ENCODE measurements at places on chromosomes 5 and 9.

DNA sequence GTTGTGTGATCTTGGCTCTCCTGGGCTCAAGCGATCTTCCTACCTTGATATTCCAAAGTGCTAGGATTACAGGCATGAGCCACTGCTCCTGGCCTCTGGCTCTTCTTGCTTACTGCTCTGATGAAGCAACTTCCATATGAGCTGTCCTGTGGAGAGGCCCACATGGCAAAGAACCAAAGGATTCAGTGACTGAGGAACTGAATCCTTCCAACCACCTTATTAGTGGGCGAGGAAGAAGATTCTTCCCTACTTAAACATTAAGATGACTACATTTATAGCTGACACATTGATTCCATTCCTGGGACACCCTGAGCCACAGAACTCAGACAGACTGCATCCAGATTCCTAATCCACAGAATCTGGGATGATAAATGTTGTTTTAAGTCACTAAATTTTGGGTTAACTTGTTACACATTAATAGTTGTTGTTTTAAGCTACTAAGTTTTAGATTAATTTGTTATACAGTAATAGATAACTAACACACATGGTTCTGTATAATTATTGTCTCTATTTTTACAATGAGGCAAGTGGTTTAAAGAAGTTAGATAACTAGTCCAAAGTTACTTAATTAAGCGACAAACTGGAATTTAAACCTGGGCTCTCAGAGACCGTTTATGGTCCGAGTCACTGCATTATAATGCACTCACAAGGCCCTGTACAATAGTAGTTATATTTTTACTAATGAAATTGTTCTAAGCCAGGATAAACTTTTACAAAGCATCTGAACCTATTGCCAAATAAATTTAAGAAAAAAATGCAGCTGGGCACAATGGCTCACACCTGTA, 16.7 kb upstream of the SLCO4C1 start:
- DNase-seq = no peak

- DNase-seq = no peak
These were observed 71.4 kb downstream of the SLF1 start for GRCh38 chr5:94689908-94690307.

DNA sequence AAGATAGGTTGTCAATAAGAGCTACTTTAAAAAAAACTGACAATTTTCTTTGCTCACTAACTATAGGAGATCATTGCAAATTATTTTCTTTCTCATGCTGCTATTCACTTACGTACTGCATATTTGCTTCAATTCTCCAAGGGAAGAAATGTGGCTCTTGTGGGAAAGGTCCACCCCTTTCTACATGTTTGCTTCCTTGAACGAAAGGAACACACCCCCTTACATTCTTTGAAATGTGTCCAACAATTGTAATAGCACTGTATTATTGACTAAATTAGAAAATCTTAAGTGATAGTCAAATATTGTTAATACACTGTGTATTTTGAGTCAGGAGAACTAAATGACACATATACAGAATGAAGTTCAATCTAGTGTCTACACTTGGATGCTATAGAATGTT, 5.2 kb downstream of the MEF2C start:
- no peak for DNase-seq

DNA sequence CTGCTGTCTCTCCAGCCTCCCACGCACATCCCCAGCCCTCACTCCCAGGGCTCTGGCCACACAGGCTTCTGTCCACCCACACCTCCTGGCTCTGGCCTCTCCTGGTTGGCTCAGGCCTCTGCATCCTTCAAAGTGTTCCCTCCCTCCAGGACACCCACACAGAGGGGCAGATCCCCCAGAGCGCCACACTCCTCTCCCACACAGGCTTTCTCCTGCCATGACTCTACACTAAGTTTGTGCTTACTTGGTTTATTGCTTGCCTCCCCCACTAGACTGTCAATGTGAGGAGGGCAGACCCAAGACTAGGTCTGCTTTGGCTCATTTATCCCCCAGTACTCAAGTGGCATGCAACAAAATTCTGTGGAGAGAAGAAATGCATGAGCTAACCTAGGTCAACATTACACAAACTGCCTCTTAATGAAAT, 67.0 kb upstream of the SPOCK1 start:
- DNase-seq = no peak

GRCh38 chr5:150289551-150290390, at the start of gene CAMK2A:
Gene CAMK2A, minus strand, starts transcription at chr5:150289773. Its CDS starts 148 bp downstream, at chr5:150289625.
- DNase-seq = no peak

DNA sequence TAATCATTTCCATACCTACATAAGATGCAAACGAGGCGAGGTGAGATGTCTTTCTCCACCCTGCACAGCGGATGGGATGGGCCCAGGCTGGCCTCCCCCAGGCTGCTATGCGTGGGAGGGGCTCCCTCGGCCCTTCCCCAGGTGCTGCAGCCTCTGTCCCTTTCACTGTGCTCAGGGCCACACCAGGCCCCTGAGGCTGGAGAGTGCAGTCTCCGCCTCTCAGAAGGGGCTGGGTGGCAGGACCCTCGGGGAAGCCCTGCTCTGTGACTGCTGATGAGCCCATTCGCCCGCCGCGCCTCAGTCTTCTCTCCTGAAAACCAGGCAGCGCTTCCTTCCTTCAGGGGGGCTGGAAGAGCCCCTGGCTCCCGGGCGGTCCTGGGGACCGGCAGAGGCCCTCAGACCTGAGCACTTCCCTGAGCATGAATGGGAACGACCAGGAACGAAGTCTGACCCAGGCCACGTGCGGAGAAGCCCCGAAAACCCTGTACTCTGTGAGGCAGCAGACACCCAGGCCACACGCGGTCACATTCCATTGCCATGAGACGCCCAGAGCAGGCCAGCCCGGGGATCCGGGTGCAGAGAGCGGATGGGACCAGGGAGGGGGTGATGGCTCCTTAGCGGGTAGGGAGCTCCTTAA, 21.9 kb upstream of the NOTCH1 start:
- no peak for DNase-seq

DNA sequence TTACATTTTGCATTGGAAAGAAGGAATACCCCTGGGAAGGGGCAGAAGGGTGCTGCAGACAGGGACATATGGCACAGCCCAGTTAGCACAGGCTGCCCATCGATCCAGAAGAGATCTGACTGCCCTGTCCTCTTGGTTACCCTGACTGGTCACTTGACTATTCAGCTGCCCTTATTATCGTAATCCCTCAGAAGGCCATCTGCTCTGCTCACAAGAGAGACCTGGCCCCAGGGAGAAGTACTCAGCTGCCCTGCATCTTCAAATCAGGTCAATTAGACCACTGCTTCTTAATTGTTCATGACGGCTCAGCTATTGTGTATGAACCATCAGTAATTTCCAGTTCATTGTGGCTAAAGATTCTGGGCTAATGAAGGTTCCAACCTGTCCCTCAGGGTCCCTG, 345.0 kb downstream of the TLE1 start:
- no peak for DNase-seq

DNA sequence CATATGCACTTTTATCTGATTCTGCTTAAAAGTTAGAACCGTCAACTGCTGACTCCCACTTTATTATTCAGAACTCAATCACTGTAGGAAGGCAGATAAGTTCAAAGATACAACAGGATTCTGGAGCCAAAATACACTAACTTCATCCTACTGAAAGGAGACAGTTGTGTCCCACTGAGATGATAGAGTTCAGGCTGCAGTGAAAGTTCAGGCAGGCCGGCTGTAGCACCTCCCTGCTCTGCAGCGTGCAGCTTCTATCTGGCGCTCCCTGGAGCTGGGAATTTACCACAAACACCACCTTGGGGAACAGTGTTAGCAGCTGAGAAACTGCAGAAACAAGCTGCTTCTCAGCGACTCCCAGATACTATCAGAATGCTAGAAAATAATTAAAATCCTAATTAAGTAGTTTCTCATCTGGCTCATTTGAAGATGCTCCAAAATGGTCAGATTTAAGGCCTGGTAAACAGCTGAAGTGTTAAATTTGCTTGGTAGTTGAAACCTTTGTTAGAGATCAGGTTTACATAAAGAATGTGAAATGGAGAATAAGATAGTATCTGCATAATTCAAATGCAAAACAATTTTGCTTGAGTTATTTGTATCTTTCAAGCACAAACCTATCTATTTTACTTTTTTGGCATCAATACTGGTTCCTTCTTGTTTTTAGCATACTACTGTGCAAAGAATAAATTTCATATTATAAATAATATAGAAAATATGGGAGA, 52.3 kb upstream of the CNTLN start:
- no peak for DNase-seq

- DNase-seq = no peak
These were observed 109.3 kb downstream of the DAPK1 start for GRCh38 chr9:87606841-87607521.

- DNase-seq = no peak
These were observed 144.2 kb upstream of the RAI14 start for GRCh38 chr5:34511915-34512314.

DNA sequence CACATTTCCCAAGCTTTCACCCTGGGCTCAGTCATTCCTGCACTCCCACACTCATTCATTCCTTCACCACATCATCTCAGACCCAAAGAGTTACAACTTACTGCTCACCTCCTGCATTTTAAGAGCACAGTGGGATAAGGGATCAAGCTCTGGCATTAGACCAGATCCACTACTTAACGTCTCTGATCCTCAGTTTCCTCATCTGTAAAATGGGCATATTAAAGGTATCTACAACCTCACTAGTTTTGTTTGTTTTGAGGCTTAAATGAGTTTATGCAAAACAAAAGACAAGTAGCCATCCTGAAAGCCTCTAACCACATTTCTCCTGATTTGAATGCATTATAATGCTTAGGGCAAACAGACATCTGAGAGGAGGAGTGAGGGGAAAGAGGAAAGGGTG, 77.6 kb downstream of the KLHL3 start:
- no peak for DNase-seq

DNA sequence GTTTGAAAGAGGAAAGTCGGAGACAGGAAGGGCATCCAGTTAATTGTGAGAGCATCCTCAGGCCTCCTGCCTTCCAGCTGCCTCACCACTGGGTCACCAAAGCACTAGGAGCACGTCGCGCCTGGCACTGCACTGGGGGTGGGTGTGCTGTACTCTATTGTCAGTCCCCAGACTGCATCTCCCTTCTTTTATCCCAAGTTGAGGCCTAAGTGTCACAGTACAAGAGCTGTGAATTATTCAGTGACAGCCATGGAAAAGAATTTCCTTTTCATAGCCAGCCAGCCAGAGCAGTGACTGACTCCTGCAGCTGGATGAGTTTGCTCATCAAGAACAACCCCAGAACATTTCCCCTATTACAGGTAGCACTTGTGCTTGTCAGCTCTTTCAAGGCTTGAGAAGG, 16.3 kb downstream of the CLTA start:
- DNase-seq = no peak

DNA sequence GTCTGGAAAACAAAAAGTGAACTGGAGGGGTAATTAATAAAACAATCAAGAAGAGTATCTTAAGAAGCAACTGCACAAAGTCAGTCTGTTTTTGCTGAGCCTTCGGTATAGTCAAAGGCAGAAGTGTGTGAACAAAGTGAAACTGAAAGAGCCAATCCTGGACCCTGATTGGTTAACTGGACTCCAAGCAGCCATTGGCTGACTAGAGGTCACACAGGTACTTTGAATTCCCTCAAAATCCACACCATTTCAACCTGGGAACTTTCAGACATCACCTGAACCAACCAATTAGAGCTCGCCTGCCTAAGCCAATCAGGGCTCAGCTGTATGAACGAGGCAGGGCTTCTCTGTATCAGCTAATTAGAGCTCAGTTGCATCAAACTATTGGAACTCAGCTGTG, 286.7 kb downstream of the TLE4 start:
- peak; percentile 49 for DNase-seq

DNA sequence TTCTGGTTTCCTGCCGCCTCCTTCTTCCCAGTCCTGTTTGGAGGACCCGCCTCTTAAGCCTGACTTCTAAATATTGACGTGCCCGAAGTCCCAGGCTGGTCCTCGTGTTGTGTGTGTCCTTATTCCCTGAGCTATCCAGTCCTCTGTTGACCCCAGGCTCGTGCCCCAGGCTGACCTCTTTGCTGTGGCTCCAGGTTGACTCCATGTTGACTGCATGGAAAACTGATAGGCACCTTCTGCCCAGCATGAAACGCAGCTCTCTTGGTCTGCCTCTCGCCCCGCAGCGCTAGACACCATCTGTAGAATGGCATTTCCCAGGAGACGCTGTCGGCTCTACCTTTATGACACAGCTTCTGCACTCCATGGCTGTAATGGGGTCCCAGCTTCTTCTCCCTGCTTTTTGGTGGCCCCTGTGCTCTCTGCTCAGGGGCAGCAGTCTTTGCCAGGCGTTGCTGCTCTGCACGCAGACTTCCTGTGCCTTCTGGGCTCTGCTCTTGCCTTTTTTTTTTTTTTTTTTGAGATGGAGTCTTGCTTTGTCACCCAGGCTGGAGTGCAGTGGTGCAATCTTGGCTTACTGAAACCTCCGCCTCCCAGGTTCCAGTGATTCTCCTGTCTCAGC, 28.4 kb downstream of the EHMT1 start:
- peak; percentile 46 for DNase-seq

DNA sequence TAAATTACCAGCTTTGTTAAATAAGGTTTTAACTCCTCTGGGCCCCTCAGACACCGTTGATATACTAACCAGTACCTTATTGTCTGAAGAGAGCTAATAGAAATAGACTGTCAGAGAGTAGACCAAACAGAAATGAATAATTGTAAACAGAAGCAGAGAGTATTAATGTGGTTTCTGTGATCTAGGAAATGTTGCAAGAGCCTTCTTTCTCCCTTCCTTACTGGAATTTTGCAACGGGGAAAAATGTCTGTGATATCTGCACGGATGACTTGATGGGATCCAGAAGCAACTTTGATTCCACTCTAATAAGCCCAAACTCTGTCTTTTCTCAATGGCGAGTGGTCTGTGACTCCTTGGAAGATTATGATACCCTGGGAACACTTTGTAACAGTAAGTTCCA, 5.1 kb downstream of the TYRP1 start:
- no peak for DNase-seq

DNA sequence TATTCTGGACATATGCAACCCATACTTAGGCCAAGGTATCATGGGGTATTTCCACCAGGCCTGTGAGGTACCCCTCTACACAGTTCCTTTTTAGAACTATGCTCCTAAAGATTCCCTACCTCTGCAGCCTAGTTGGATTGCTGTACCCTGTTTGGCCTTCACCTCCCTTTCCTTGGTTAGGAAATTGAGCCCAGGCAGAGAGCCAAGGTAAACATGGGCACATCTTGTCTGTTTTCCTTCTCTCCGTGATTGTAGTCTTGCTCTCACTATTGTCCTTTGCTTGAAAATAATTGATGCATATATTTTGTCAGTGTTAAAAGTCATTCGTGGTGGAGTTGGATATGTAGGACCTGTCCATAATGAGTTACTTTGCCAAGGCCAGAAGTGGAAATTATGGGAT, 26.7 kb downstream of the BDP1 start:
- DNase-seq = no peak

DNA sequence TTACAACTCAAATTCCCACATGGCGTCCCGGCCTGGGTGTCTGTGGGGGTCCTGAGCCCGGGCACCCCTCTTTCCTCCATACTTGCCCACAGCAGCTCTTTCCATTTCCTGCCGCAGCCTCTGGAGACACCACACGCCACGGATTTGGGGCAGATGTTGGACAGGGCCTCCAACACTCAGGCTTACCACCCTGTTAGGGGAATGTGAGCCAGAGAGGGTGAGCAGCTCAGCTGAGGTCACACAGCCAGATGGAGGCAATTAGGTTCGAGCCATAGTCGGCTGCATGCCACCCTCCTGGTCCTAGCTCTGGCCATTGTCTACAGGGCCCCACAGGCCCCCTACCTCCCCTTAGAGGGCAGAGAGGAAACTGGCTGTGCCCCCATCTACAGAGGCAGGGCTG, 75.6 kb upstream of the STXBP1 start:
- DNase-seq = no peak

Data from hematopoietic multipotent progenitor cell (in vitro differentiated cells).